ENCODE measurements at places on chromosomes 5 and 9. TPM values are rescaled to one million over a fixed set of nuclear protein-coding genes. Genes with fewer than 3 reads are reported as not detected.
A peak's percentile ranks its signal among the peaks of the same experiment; 100 is the strongest.

DNA sequence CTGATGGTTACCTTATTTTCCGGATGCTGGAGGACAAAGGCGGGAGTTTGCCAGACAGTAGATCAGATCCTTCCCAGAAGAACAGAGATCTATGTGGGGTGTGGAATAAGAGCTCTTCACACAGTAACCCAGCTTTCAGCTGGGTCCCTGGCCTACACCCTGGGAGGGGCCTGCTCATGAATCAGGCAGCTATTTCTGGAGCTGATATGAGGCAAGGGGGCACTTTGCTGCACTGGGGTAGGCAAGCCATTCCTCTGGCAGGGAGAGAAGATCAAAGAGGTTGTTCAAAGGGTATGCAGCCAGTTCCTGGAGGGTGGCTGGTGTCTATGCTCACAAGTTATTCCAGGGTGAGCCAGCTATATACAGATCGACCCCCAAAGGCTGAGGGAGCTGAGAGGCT lies 48.6 kb downstream of the CYSTM1 start:
- no peak overlapping the region for H3K27ac ChIP-seq
- DNase-seq, result peak; percentile 18
- no peaks in the 10 kb centered on the region for H3K27me3 ChIP-seq
- H3K36me3 ChIP-seq, result no peaks in the 10 kb centered on the region

The HMCN2 gene
- 30.6 TPM for total RNA-seq

GRCh38 chr5:22649074-22649473 lies 204.1 kb downstream of the CDH12 start:
- no peak overlapping the region for H3K27ac ChIP-seq
- no peak overlapping the region for H3K4me3 ChIP-seq
- DNase-seq, result no peak
- no peaks in the 10 kb centered on the region for H3K27me3 ChIP-seq
- no peaks in the 10 kb centered on the region for H3K36me3 ChIP-seq

DNA sequence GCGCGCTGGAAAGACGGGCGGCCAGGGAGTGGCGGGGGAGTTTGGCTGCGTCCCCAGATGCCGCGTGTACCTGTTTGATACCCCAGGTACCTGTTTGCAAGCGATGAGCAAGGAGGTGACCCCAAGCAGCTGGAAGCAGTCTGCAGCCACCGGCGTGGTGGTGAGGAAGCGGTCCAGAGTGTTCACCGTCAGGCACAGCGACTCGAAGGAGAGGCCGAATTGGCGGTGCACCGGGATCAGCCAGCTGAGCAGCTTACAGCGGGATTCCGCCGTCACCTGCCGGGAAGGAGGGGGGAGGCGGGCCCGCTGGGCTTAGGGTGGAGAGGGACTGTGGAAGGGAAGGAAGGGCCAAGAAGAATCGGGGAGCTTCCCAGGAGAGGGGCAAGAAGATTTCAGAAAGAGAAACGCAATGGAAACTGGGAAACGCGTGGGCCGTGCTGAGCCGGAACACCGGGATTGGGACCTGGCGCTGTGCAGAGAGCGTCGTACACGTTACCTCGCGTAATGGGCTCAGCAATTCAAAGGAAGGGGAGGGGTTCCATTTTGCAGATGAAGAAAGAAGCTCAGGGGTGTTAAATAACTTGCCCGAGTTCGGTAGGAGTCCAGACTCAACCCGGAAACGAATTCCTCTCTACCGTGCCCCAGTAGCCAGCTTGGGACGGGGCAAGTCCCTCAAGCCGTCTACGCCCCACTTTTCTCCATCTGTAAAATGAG lies 980 bp downstream of the CCNO start:
- peaks cover 65% of the 10 kb centered on the region for H3K27me3 ChIP-seq
- no peaks in the 10 kb centered on the region for H3K36me3 ChIP-seq
- H3K27ac ChIP-seq, result peak overlapping the region; percentile 52
- peak; percentile 47 for DNase-seq
- H3K4me1 ChIP-seq, result peaks cover 28% of the 10 kb centered on the region

DNA sequence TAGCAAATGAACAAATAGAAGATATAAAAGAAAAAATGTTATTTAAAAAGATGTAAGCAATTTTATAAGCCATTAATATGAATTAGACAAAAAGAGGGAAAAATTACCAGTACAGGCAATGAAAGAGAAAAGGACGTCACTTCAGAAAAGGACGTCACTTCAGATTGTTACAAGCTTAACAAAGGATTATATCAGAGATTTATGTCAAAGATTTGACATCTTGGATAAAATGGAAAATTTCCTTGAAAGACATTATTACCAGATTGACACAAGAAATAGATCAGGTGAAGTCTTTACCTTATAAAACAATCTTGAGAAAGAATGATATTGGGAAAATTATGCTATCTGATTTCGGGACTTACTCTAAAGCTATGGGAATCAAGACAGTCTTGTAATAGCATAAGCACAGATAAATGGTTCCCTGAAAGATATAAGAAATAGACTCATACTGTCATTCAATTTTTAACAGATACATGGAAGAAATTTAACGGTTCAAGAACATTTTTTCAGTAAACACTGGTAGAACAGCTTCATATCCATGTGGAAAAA lies 625.4 kb upstream of the EDIL3 start:
- H3K4me3 ChIP-seq, result no peak overlapping the region
- no peak overlapping the region for H3K27ac ChIP-seq
- no peaks in the 10 kb centered on the region for H3K4me1 ChIP-seq
- no peaks in the 10 kb centered on the region for H3K27me3 ChIP-seq
- H3K36me3 ChIP-seq, result no peaks in the 10 kb centered on the region

DNA sequence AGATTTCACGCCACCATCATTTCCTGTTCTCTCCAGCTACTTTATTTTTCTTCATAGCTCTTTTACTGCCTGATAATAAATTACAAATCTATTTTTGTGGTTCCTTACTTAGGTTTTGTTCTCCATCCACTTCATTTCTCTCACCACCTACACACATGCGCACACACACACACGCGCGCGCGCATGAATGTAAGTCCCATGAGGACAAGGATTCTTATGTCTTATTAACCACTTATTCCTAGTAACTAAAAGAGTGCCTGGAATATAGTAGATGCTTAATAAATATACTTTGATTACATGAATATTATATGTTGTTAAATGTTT lies 116.5 kb downstream of the TRPM6 start:
- H3K27me3 ChIP-seq, result no peaks in the 10 kb centered on the region
- DNase-seq, result no peak
- no peaks in the 10 kb centered on the region for H3K4me1 ChIP-seq
- no peak overlapping the region for H3K27ac ChIP-seq

DNA sequence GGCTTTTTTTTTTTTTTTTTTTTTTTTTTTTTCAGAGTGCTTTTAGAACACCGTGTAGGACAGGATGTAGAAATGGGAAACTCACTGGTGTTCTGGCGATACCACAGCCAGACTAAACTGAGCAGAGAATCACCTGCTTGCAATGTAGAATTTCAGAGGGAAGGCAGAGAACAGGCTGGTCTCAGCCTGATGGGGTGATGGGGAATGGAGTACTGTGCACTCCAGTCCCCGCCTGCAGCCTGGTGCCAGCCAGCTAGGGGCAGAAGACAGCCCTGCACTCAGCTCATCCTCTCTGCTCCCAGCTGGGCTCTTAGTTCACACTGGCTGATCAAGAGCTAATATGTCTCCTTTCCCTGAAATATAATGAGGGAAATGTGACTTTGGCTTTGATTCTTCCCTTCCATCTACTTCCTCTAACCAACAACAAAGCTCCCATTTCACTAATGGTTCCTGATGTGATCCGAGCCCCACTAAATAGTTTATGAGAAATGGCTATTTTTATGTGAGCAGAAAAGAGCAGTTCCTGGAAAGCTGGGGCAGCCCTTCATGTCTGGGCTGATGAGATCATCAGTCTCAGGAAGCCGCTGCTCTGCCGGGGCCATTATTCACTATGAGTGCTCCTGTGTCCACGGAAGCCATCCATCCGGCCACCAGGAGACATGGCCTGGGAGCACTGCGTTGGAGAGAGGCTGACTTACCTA lies 209.7 kb downstream of the GADD45G start:
- no peak overlapping the region for H3K27ac ChIP-seq
- no peaks in the 10 kb centered on the region for H3K4me1 ChIP-seq
- H3K36me3 ChIP-seq, result no peaks in the 10 kb centered on the region
- no peak overlapping the region for H3K4me3 ChIP-seq
- no peak for DNase-seq
- no peaks in the 10 kb centered on the region for H3K27me3 ChIP-seq

- H3K36me3 ChIP-seq, result no peaks in the 10 kb centered on the region
- peak; percentile 89 for DNase-seq
- no peaks in the 10 kb centered on the region for H3K27me3 ChIP-seq
- H3K4me1 ChIP-seq, result peaks cover 13% of the 10 kb centered on the region
- H3K4me3 ChIP-seq, result no peak overlapping the region
Observed at GRCh38 chr9:38032266-38033110, 36.5 kb downstream of the SHB start.

- H3K27me3 ChIP-seq, result no peaks in the 10 kb centered on the region
- no peaks in the 10 kb centered on the region for H3K36me3 ChIP-seq
- H3K27ac ChIP-seq, result no peak overlapping the region
- no peak for DNase-seq
Observed at GRCh38 chr9:6907772-6908381, 150.1 kb downstream of the KDM4C start.

- no peak overlapping the region for H3K4me3 ChIP-seq
- DNase-seq, result no peak
- no peak overlapping the region for H3K27ac ChIP-seq
- H3K36me3 ChIP-seq, result no peaks in the 10 kb centered on the region
- H3K27me3 ChIP-seq, result no peaks in the 10 kb centered on the region
Observed at GRCh38 chr5:63164838-63165535, 586.4 kb downstream of the LRRC70 start.

The FBXW5 gene
- total RNA-seq, result 162 TPM

DNA sequence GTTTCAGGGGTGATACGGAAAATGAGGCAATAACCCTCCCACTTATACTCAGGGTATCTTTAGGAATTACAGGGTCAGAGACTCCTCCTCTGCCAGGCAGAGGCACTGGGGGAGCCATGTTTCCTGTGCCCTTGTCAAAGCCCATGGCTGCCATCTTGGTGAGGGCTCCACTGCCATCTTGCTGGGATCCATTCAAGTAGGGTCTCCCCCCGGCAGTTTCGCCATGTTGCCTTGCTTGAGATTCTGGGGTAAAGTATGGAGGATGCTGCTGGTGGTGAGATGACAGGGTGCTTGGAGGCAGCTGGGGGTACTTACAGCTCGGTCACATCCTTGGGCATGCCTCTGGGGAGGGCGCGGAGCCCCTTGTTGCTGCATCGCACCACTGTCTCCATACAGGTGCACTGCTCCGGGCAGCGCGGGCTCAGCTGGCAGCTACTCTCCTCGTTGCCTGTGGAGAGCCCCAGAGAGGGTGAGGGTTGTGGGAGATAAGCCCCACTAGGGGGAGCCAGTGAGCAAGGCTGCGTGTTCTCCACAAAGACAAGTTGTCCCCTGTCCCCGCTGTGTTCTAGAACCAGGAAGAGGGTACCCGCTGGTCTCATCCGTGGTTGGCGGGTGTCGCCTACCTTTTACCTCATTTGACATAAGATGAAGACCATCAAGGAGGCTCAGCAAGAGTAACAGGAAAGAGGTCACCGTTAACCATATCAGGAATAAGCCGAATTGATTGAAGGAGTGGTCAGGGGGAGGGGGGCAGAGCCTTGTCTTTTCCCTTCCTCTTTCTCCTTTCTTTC lies 169.0 kb upstream of the PANK3 start:
- H3K27me3 ChIP-seq, result no peaks in the 10 kb centered on the region
- H3K4me1 ChIP-seq, result no peaks in the 10 kb centered on the region
- H3K27ac ChIP-seq, result no peak overlapping the region
- peak; percentile 45 for DNase-seq
- no peaks in the 10 kb centered on the region for H3K36me3 ChIP-seq

The PCDHA11 gene
- not detected for total RNA-seq

The RELL2 gene
- total RNA-seq, result 6.7 TPM

DNA sequence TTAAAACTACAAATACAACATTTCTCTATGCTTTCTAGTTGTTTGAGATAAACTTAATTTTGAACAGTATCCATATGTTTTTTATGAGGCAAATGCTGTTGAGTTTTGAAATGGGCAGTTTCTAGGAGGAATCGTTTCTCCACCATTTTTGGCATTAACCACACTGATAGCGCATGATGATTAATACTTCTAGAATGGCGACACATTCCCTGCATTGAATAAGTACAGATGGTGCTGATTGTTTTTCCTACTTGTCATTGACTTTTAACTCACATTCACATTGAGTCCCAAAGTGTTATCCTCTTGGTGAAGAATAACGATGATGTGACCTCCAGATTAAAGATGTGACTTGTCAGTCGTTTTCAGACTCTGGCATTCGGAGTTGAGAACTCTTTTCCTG lies 6.5 kb upstream of the CCDC192 start:
- H3K27ac ChIP-seq, result no peak overlapping the region
- DNase-seq, result no peak
- H3K4me1 ChIP-seq, result no peaks in the 10 kb centered on the region
- H3K27me3 ChIP-seq, result no peaks in the 10 kb centered on the region
- no peaks in the 10 kb centered on the region for H3K36me3 ChIP-seq

- H3K4me3 ChIP-seq, result no peak overlapping the region
- H3K27me3 ChIP-seq, result no peaks in the 10 kb centered on the region
- no peak for DNase-seq
- H3K4me1 ChIP-seq, result no peaks in the 10 kb centered on the region
Observed at GRCh38 chr5:175436359-175436758, 7.6 kb downstream of the DRD1 start.

- H3K4me3 ChIP-seq, result peak overlapping the region; percentile 14
- H3K36me3 ChIP-seq, result no peaks in the 10 kb centered on the region
- H3K4me1 ChIP-seq, result no peaks in the 10 kb centered on the region
- no peak overlapping the region for H3K27ac ChIP-seq
Observed at GRCh38 chr5:60487885-60488442, 212.0 kb downstream of the DEPDC1B start.

GRCh38 chr5:150614661-150615060 lies 25.8 kb upstream of the SYNPO start:
- no peaks in the 10 kb centered on the region for H3K36me3 ChIP-seq
- DNase-seq, result no peak
- no peak overlapping the region for H3K4me3 ChIP-seq
- H3K4me1 ChIP-seq, result peaks cover 29% of the 10 kb centered on the region

DNA sequence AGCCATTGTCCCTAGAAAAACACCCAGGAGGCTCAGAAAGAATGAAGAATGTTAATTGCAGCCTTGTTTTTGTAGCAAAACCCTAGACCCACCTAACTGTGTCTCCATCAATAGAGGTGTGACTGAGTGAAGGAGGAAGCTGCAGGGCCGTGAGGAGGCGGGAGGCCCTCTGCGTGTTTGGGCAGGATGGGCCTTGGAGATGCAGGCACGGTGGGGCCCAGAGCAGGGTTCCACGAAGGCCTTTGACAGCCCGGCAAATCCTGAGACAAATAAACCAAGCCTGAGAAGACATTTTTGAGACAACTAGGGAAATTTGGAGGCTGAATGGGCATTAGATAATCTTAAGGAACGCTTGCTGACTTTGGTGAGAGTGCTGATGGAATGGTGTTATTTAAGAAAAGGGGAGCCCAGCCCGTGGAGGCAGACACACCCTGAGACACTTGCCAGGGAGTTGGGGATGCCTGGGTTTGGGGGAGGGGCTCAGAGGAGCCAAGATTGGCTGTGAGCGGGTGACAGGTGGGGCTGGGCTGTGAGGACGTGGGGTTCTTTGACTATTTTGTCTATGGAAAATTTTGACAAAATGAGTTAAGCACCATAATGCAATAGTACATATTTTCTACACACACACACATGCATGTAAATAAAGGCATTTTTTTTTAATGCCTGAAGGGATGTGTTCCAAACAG lies 48.8 kb downstream of the BARX1 start:
- H3K4me1 ChIP-seq, result no peaks in the 10 kb centered on the region
- H3K4me3 ChIP-seq, result no peak overlapping the region
- DNase-seq, result no peak
- no peak overlapping the region for H3K27ac ChIP-seq

GRCh38 chr5:99763021-99763774 lies 772.0 kb upstream of the FAM174A start:
- H3K4me1 ChIP-seq, result no peaks in the 10 kb centered on the region
- H3K27ac ChIP-seq, result no peak overlapping the region
- no peak for DNase-seq

Data from colonic mucosa (tissue), 4 donors.